Stimulated activated CD8-positive, alpha-beta memory T cell treated with anti-CD3 and anti-CD28 coated beads, Interleukin-12 subunit alpha, Interleukin-12 subunit beta, amount 100 ng/mL, for 4 hours (primary cell): ENCODE measurements at places on chromosomes 3 and 15.

- DNase-seq, result no peak
Measured at GRCh38 chr3:42539871-42540714, 37.6 kb downstream of the VIPR1 start.

GRCh38 chr3:128285967-128286321 is 132.7 kb downstream of the EEFSEC start:
- no peak for DNase-seq

GRCh38 chr3:173396191-173397041 is 1.1 kb upstream of the NLGN1 start:
- no peak for DNase-seq

GRCh38 chr15:50798684-50799083 is 33.2 kb upstream of the SPPL2A start:
- no peak for DNase-seq

DNA sequence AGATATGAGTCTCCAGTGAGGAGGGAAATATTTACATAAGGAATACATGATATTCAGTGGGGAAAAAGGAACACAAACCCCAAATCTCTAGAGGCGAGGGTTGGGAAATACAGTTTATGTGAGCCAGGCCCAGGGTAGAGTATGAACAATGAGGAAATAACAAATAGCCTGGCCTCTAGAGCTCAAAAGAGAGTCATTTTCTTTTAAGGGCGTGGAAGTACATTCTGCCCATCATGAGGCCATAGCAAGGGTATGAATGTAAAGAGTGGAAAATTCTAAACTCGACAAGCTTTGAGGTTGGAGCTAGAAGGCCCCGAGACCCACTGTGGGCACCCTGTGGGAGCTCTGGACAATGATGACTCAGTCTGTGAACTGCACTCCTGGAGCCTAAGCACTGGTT is 27.8 kb upstream of the IGF2BP2 start:
- no peak for DNase-seq

- DNase-seq, result peak; percentile 89
Measured at GRCh38 chr3:50567386-50568167, at the start of gene C3orf18. Gene C3orf18, minus strand, starts transcription at chr3:50567747. Its CDS starts 2,048 bp downstream, at chr3:50565699.

DNA sequence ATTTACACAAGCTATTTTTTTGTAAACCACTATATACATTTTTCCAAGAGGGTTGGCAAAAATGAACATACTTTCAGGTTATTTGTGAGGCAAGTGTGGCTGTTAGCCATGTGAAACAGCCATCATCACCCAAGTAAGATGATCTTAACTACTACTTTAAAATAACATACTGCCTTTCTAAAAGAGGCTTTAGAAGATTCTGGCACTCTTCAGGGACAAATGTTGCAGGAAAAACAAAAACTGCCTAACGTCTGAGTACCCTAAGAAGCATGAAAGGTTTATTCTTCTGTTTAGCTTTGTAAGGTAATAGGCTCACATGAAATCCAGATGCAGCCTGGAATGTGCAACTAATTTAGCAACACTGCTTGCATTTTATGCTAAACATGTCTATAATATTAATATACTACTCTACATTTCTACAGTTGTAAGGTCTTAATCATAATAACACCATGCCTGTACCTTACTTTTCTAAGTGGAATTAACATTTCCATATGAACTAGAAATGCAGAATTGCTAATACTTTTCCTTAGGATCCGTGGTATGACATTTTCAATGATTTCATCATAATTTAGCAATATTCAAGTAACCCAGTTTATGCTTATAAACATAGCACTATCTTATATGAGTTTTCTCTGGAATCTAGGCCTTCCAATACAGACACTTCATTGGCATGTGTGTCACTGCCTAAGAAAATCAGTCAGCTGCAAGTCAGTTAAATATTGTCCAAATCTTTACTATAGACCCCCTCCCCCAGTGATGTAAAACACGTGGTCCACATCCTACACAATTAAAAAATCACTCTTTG is 4.5 kb upstream of the LSAMP start:
- DNase-seq, result no peak

GRCh38 chr3:81268526-81268925 is 492.9 kb downstream of the GBE1 start:
- no peak for DNase-seq

GRCh38 chr3:146218880-146219866 is 31.7 kb downstream of the PLSCR4 start:
- no peak for DNase-seq

DNA sequence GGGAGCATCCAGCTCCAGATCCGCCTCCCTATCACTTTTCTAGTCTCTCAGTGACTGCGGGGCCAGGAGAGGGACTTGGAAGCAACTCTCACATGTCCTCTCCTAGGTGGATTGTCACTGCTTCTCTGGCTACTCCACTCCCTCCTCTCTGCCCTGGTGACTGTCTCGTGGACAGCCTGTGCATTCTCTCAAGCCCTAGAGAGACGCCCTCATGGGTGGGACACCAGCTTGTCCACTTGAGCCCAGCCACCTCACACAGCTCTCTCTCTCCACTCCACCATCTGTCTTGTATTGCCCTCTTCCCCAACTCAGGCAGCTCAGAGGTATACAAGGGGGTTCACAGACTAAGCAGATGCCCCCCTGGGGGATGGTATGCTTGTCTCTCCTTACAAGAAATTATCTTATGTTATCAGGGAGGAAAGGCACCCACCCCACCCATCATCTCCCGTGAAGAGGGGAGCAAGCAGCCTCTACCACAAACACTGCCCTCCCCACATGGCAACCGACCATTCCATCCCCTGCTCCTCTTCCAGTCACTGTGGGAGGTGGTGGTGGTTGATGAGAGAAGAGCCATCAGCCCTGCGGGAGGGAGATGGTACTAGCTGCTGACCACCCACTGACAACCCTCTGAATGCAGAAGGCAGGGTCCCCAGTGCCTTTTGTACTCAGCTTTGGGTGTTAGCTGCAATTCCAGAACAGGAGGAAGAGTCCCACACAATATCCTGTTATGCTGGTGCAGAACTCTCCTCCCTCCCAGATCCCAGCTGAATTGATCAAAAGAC is 15.5 kb upstream of the LOXL1 start:
- DNase-seq, result no peak

DNA sequence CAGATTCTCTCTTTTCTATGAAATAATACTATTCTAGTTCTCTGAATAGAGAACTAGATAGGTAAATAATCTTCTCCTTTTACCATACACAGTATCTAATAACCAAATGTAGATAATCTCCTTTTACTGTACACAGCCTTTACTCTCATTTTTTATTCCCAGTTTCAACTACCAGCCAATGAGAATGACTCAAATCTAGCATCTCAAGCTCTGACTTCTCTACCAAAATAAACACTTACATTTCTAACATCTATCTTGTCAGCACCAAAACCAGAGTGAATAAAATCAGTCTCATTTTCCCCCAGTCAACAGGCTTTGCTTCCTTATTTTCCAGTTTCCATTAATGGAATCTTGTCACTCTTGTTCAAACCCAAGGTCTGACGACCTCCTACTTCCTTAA is 36.9 kb downstream of the LRRFIP2 start:
- DNase-seq, result no peak

DNA sequence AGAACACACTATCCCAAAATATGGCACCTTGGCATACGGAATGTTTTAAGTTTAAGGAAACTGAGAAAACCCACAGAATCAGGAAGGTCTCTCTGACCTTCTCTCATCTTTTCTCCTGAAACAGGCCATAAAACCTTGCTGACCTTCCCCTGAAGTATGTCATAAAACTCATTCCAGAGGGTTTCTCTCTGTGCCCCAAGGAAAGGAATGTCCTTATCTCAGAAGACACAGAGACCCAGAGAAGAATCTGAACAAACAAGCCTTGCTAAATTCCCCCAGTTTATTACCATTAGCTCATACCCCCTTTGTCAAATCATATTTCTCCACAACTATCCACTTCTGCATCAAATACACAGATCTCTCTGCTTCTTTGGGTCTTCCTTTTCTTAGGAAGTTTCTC is 603.1 kb downstream of the MCTP2 start:
- DNase-seq, result no peak

GRCh38 chr3:36416599-36416998 is 36.3 kb downstream of the STAC start:
- no peak for DNase-seq

DNA sequence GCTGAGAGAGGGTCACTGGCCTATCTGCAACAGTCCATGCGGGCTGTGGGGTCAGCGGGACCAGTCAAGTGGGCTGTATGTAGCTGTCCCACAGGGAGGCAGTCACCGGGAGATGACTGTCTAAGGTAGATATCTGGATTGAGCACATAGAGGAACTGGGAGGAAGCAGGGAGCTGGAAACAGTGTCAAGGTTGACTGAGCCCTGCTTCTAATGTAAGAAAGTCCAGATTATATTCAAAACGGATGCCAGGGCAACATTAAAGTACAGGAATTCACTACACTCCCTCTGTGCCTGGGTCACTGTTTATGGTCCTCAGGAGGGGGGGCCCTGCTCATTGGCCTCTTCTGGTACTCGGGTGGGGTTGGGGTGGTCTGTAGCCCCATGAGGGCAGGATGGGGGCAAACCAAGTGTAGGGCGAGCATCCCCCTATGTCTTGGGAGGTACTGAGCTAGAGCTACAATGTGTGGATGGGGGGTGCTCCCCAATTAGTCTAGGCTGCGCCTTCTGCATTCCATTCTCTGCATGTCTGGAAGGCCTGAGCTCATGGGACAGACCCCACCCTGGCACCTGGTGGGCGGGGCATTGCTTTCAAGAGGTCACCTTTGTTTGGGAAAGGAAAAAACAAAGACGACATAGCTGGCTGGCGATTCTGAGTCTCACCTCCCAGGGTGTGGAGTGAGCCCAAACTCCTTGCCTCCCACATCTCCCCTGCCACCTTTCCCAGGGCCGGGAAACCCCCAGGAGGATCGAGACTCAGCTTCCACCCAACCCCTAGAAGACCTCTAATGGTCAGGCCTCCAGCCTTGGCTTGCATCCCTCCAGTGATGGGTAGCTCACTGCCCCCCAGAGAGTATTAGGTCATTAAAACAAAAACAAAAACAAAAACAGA is 45.1 kb upstream of the C15orf39 start:
- no peak for DNase-seq

DNA sequence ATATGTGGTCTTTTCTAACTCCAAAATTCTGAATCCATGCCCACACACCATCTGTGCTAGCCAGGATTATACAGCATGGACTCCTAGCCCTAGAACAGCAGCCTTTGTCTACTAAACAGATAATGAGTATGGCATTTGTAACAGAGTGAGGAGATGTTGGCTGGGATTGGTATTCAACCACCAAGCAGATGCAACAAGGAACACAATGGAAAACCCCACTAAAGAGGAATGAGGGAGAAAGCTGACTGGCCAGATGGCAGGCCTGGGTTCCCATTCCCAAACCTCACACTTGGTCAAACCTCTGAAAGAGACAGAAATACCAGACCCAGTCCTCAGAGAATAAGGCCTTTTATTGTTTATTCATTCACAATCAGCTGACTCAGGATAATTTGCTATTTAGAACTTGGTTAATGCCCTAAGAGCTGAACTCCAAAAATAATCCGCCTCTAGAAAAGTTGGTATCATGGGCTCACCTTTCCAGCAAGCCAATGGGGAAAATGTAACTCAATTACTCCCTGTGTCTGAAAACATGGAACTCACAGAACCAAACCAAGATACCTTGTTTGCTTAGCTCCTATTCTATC is 145.6 kb downstream of the LRRC3B start:
- DNase-seq, result no peak

GRCh38 chr15:37619358-37620042 is 314.9 kb upstream of the TMCO5A start:
- no peak for DNase-seq

DNA sequence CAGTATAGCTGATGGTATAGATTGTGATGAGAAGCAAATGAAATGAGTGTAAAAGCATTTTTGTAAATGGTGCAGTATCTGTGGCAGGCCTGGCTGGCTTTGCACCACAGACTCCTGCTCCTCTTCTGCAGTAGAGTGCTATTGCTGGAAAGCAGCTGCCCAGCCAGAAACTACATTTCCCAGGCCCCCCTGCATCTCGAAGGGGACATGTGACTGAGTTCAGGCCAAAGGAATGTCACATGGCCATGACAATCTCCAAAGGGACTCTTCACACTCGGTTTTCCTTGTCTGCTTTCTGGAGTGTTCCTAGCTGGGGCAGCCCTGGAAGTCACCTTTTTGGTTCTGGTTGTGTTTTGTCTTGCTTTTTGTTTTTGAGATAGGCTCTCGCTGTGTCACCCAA is 277.1 kb downstream of the SUCLG2 start:
- no peak for DNase-seq

DNA sequence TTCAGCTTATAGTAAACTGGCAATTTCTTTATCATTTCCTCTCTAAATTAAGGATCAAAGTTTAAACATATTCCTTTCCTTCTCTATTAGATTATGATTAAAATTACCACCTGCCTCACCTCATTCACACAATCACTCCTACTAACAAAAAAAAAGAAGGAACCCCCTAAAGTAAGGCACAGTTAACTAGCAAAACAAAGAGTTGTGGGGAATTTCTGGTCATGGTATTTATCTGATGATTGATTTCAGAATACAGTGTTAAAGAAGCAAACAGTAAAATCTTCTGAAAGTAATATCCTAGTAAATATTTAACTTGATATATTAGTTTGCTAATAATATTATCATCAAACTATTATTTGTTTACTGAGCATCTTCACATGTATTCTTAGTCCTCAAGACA is 8.8 kb downstream of the GBE1 start:
- no peak for DNase-seq

DNA sequence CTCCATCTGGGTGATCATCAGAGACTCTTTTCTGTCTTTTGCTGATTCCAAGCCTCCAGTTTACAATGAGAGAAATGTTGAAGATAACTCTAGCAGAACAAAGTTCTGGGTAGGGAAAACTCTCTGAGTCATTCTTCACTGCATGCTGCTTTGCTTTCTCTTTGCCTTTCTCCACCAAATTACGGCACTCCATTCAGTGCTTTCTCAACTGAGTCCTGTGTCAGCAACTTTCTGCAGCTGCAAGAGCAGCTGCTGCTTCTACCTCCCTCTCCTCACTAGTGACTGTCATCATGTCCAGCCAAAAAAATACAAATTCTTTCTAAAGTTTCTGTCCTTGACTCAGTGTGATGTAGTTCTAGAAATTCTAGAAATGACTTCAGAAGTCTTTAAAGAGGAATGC is 953.8 kb downstream of the IGSF11 start:
- no peak for DNase-seq

GRCh38 chr3:37014620-37015019 is 21.3 kb downstream of the MLH1 start:
- DNase-seq, result no peak
